ENCODE measurements at places on chromosomes 12 and 14.

GRCh38 chr14:67846029-67846610 lies 26.5 kb downstream of the RAD51B start:
- no peak for DNase-seq

GRCh38 chr12:132724506-132725241 lies 14.0 kb downstream of the PGAM5 start:
- no peak for DNase-seq

DNA sequence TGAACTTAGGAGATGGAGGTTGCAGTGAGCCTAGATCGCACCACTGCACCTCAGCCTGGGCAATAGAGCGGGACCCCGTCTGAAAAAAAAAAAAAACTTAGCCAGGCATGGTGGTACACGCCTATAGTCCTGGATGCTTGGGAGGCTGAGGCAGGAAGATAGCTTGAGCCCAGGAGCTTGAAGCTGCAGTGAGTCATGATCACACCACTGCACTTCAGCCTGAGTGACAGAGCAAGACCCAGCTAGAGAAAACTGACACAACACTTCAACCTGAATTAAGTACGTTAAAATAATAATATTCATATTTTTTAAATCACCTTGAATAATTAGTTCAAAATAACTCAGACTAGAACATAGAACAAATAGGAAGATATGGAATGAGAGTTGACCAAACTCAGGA lies 5.7 kb upstream of the CATSPERB start:
- DNase-seq = no peak

DNA sequence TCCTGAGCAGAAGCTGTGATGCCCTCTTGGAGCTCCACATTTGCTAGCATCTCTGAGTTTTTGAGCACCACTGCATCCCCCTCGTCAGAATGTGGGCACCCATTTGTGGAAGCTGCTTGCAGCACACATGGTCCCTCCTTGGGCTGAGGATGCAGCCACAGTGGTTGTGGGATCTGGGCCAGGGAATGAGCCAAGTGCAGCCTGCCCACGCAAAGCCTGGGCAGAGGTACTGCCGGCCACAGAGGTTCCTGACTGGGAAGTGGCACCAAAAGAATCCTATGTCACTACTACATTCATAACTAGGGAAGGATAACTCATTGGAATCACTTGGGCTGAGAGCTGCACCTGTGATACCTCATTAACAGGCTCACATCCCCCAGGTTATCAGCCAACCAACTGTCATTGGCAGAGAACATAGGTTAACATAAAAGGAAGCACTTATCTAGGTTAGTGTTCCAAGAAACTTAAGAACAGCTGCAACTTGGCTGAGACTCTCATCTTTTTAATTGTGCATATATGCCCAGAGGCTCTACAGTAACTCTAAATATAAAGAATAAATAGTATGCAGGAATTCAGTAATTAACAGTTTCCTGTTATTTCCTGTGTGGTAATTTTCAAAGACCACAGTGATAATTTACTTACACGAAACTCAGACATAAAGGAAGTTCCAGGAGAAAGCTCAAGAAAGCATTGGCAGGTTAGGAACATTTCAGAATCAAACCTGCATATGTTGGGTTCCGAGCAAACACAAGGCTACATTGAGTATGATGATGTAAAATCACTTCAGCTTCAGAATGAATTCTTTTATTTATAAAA lies 145.3 kb downstream of the BCAT1 start:
- DNase-seq = no peak

DNA sequence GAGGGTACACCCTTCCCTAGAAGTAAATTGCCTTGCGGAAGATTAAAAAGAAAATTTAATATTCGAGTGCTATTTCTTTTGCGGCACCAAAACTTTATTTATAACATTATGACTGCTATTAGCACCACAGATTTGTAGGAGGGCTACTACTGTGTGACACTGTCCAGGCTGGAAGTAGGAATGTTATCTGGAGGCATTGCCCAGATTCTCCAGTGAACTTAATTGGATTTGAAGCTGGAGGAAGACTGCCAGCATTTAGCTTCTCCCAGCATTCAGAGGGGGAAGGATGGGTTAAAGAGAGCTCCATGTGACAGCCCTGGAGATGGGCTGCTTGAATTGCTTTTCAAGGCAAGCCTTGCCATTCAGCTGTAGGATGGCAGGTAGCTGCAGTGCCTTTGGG lies 107.0 kb upstream of the RBM19 start:
- DNase-seq = no peak

DNA sequence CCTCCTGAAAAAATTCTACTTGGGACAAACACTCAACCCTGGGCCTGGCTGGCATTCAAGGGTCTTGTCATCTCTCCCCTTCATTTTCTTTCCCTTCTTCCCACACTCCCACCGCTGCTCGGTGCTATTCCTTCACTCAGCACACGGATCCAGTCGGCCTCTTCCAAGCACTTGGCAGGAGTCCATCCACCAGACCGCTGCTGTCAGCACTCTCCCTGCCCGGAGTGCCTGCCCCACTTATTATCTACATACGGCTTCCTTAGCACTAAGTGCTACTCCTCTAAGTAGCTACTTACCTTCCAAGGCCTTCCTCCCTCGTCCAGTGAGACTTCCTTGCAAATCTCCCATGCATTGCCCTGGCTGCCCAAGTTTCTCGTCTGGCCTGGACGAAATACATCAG lies 29.8 kb downstream of the CALM1 start:
- DNase-seq = peak; percentile 50

DNA sequence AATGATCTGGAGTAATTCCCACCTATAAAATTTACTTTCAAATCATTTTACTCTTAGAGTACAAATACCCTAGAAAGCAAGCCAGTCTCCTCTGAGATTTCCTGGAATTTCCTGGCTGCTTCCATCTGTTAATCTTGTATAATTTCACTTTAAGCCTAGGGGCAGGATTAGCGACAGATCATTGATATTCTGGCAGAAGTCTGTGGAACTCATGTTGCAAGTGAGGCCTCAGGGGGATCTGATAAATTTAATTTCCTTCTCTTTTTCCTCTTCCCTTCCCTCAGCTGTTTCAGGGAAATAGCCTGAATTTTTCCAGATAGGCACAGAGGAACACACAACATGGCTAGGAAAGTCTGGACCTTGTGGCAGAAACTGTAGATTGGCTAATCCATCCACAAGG lies 5.9 kb upstream of the KRT6A start:
- DNase-seq = no peak

All from NCI-H1105 treated with DMSO at 0.1 percent for 48 hours (cell line).